ENCODE measurements at places on chromosomes 5 and 9. TPM values are rescaled to one million over a fixed set of nuclear protein-coding genes. Genes with fewer than 3 reads are reported as not detected.

Gene TAF1L
- polyA plus RNA-seq = not detected

Gene TNFSF15
- polyA plus RNA-seq = 0.89 TPM

Gene FAM169A
- 8.9 TPM for polyA plus RNA-seq

Gene POC5
- polyA plus RNA-seq = 10.4 TPM

Gene CDC25C
- polyA plus RNA-seq = 4.7 TPM

Gene FCN1
- not detected for polyA plus RNA-seq

Gene KIF20A
- 18.5 TPM for polyA plus RNA-seq

- peak overlapping the region; percentile 95 for H3K27ac ChIP-seq
- no peak for DNase-seq
- peak overlapping the region; percentile 92 for H3K4me3 ChIP-seq
- H3K27me3 ChIP-seq = no peaks in the 10 kb centered on the region
- peaks cover 12% of the 10 kb centered on the region for H3K4me1 ChIP-seq
Measured at GRCh38 chr5:72307573-72307967, 12.5 kb downstream of the MRPS27 start.

- H3K27ac ChIP-seq = no peak overlapping the region
- no peaks in the 10 kb centered on the region for H3K27me3 ChIP-seq
- no peak overlapping the region for H3K4me3 ChIP-seq
- H3K4me1 ChIP-seq = peaks cover 6% of the 10 kb centered on the region
Measured at GRCh38 chr5:122200450-122200849, 71.1 kb downstream of the ZNF474 start.

DNA sequence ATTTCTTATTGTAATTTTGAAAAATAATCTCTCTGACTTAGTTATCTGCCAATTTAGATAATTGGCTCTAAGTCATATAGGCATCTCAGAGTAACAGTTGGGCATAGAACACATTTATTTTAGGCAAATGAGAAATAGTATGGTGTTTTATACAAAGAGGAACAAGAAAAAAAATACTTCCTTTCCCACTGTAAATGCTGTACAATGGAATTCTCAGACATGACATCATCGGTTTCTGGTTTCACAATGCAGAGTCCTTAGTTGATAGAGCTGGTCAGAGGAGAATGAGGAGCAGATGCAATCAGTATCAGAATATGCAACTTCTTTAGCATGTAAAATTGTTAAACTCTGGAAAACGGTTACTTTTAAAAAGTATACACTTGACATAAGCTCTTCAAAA is 49.4 kb downstream of the PLK2 start:
- DNase-seq = no peak
- H3K4me3 ChIP-seq = no peak overlapping the region
- no peaks in the 10 kb centered on the region for H3K27me3 ChIP-seq
- peak overlapping the region; percentile 37 for H3K27ac ChIP-seq
- peaks cover 55% of the 10 kb centered on the region for H3K4me1 ChIP-seq

DNA sequence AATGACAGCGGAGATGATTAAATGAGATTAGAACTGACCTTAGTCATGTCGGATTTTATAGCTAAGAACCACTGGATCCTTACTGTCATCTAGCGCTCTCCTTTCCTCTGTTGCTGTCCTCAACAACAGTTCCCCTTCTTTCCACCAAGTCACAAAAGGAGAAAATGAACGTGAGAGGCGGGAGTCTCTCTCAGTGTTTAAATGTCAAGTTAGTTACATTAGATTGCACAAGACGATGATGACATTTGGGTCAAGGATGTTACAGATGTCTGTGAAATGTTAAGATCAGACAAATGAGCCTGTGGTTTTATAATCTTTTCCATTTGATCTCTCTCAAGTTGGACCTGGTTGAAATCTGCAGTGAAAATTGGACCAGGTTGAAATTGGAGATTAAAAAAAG is 53.5 kb downstream of the FBXO38 start:
- peaks cover 16% of the 10 kb centered on the region for H3K36me3 ChIP-seq
- no peaks in the 10 kb centered on the region for H3K4me1 ChIP-seq
- H3K27ac ChIP-seq = no peak overlapping the region
- H3K4me3 ChIP-seq = no peak overlapping the region

DNA sequence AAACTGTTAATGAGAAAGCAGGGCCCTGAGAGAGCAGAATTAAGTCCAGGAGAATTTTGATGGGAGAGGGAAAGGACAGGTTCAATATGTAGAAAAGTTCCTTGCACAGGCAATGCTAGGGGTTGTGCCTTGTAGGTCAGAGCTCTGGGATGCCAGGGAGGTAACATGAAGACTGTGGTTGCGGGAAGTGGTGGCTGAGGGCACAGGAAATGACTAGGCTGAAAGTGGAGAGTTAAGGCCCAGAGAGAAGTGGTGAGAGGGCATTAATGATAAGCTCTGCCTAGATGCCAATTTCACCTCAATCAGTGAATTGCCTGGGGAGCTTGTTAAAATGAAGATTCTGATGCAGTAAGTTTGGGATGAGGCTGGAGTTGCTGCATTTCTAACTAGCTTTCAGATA is 31.5 kb upstream of the PPP3R2 start:
- no peaks in the 10 kb centered on the region for H3K4me1 ChIP-seq
- H3K27me3 ChIP-seq = no peaks in the 10 kb centered on the region
- no peak overlapping the region for H3K27ac ChIP-seq
- DNase-seq = no peak
- H3K36me3 ChIP-seq = no peaks in the 10 kb centered on the region

- H3K27me3 ChIP-seq = no peaks in the 10 kb centered on the region
- no peaks in the 10 kb centered on the region for H3K4me1 ChIP-seq
- no peak overlapping the region for H3K4me3 ChIP-seq
- H3K36me3 ChIP-seq = no peaks in the 10 kb centered on the region
Measured at GRCh38 chr9:96320749-96321280, 18.8 kb upstream of the HSD17B3 start.

DNA sequence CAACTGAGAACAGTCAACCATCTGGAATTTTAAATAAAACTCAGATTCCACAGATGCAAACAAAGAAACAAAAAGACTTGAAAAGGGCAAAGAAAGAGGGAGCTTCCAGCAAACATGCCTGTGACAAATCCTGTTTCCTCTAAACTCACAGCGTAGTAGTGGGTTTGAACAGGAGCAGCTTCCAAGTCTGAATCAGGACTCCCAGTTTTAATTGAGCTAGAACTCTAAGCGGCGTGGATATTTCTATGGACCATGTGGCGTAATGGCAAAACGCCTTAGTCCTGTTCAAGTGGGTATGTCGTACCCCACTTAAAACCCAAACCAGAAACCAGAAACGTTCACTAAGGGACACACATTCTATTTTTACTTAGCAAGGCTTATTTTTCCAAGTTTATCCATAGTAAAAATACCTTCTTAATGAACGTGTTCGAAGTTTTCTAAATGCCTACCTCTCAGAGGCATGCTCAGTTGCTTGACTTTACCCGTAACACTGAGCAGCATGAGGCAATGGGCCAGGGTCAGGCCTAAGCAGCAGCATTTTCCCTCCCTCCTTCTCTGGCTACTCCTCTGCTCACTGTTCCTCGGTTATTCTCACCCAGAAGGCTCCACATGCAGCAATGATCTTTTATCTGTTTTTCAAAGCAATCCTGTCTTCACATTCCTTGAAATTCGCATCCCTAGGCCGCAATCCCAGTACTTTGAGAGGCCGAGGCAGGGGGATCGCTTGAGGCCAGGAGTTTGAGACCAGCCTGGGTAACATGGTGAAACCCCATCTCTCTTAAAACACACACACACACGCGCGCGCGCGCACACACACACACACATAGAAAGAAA is 77.9 kb downstream of the FNBP1 start:
- no peak for DNase-seq
- H3K27me3 ChIP-seq = no peaks in the 10 kb centered on the region
- no peak overlapping the region for H3K27ac ChIP-seq

GRCh38 chr5:134122530-134122929 is 8.0 kb downstream of the TCF7 start:
- H3K4me3 ChIP-seq = no peak overlapping the region
- peaks cover 10% of the 10 kb centered on the region for H3K4me1 ChIP-seq
- no peak for DNase-seq
- H3K27ac ChIP-seq = no peak overlapping the region
- no peaks in the 10 kb centered on the region for H3K36me3 ChIP-seq

DNA sequence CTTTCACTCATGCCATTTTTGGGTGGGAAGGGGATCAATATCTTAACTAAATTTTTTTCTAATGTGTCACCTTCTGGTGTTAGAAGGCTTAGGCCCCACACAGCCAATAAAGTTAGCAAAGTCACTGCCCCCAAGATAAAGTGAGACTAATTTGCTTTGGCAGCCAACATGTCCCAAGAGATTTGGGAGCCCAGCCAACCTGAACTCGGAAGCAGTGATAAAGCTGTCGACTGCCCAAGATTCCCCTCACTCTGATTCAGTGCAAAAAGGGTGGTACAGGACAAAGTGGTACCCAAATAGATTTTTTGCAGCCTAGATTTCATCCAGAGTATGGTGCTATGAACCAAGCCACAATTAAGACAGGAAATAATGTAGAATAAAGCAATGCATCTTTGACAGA is 572.5 kb upstream of the ARRDC3 start:
- H3K27ac ChIP-seq = no peak overlapping the region
- no peak for DNase-seq
- H3K36me3 ChIP-seq = no peaks in the 10 kb centered on the region

DNA sequence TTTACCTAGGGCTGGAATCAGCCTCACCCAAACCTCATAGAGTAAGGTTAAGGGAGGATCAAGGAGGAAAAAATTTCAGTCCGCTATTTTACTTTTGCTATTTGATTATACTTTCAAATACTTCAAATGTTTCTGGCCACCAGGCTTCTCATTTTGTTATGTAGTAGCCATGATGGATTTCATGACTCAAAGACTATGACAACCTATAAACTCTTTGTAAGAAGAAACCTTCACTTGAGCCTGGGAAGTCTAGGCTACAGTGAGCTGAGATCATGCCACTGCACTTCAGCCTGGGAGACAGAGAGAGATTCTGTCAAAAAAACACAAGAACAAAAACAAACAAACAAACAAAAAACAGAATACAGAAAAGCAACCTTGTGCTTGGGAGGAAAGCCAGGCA is 293.6 kb upstream of the TNC start:
- no peak overlapping the region for H3K27ac ChIP-seq
- DNase-seq = no peak
- H3K36me3 ChIP-seq = no peaks in the 10 kb centered on the region
- no peak overlapping the region for H3K4me3 ChIP-seq
- no peaks in the 10 kb centered on the region for H3K4me1 ChIP-seq

- DNase-seq = no peak
- H3K27ac ChIP-seq = no peak overlapping the region
- H3K36me3 ChIP-seq = no peaks in the 10 kb centered on the region
- H3K4me3 ChIP-seq = no peak overlapping the region
- H3K4me1 ChIP-seq = no peaks in the 10 kb centered on the region
- no peaks in the 10 kb centered on the region for H3K27me3 ChIP-seq
Measured at GRCh38 chr5:157303667-157304327, 37.9 kb downstream of the CYFIP2 start.

GRCh38 chr9:81519816-81520495 is 169.4 kb downstream of the TLE1 start:
- DNase-seq = no peak
- H3K4me3 ChIP-seq = no peak overlapping the region
- H3K4me1 ChIP-seq = peaks cover 4% of the 10 kb centered on the region
- H3K27ac ChIP-seq = no peak overlapping the region
- no peaks in the 10 kb centered on the region for H3K36me3 ChIP-seq

DNA sequence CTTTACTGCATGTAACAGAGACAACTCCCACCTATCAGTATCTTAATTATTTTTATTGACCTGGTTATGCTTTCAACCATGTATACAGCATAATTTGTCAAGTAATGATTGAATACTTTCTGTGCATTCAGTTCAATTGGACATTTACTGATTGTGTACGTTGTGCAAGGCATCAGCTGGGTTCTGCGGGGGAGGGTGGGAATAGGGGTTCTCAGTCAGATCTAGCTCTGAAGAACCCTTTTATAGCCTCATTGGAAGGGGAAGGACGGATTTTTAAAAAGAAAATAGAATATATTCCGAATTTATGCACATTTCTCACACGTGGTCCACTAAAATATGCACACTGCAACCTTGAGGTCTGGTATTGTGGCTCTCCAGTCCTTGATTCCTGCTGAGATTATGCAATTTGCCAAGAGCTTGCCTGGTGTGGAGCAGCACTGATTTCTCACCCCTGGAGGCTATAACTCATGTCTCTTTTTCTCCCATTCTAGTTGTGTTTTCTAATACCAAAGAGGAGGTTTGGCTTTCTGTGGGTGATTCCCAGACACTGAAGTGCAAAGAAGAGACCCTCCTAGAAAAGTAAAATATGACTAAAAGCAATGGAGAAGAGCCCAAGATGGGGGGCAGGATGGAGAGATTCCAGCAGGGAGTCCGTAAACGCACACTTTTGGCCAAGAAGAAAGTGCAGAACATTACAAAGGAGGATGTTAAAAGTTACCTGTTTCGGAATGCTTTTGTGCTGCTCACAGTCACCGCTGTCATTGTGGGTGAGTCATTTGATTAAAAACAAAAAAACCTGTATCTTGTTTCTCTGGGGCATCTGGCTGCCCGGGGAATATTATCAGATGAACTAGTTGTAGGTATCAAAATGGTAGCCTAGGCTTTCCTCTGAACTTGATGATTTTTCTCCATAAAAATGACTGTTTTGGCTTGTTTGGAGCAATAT is 1.7 kb downstream of the SLC1A3 start:
- no peak for DNase-seq
- peaks cover 17% of the 10 kb centered on the region for H3K4me1 ChIP-seq
- H3K4me3 ChIP-seq = peak overlapping the region; percentile 54
- peaks cover 7% of the 10 kb centered on the region for H3K36me3 ChIP-seq
- peak overlapping the region; percentile 87 for H3K27ac ChIP-seq
- no peaks in the 10 kb centered on the region for H3K27me3 ChIP-seq

GRCh38 chr9:111900151-111900857 is 3.7 kb downstream of the UGCG start:
- peak overlapping the region; percentile 73 for H3K4me3 ChIP-seq
- peak overlapping the region; percentile 96 for H3K27ac ChIP-seq
- no peak for DNase-seq
- H3K36me3 ChIP-seq = no peaks in the 10 kb centered on the region
- H3K4me1 ChIP-seq = peaks cover 35% of the 10 kb centered on the region

GRCh38 chr9:38269775-38270174 is 122.7 kb upstream of the ALDH1B1 start:
- H3K36me3 ChIP-seq = no peaks in the 10 kb centered on the region
- H3K27me3 ChIP-seq = peaks cover 8% of the 10 kb centered on the region
- H3K4me3 ChIP-seq = no peak overlapping the region
- H3K27ac ChIP-seq = no peak overlapping the region
- no peak for DNase-seq
- no peaks in the 10 kb centered on the region for H3K4me1 ChIP-seq

DNA sequence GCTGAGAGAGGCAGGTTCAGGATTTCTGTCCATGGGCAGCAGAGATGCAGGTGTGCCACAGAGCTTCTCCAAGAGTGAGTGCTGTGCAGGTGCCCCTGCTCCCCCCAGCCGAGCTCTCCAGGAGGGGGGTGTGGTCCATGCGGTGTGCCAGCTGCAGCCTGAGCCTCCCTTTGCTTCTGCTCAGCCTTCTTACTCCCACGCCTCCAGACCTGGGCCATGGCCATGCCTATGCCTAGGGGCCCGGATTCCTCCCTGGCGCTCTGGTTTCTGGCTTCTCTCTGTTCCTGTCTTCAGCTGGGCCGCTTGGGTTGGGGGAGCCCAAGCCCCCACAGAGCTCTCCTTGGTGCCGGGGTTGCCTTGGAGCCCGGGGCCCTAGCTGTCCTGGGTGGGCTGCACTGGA is 133.3 kb downstream of the CACNA1B start:
- H3K4me1 ChIP-seq = no peaks in the 10 kb centered on the region
- no peaks in the 10 kb centered on the region for H3K36me3 ChIP-seq
- H3K27ac ChIP-seq = no peak overlapping the region
- H3K4me3 ChIP-seq = no peak overlapping the region
- H3K27me3 ChIP-seq = no peaks in the 10 kb centered on the region

GRCh38 chr9:130138791-130139190 is 33.4 kb upstream of the NCS1 start:
- H3K4me1 ChIP-seq = peaks cover 33% of the 10 kb centered on the region
- peak; percentile 85 for DNase-seq
- H3K27me3 ChIP-seq = no peaks in the 10 kb centered on the region
- peak overlapping the region; percentile 61 for H3K27ac ChIP-seq
- no peaks in the 10 kb centered on the region for H3K36me3 ChIP-seq
